ENCODE measurements at places on chromosomes 12 and 14.

DNA sequence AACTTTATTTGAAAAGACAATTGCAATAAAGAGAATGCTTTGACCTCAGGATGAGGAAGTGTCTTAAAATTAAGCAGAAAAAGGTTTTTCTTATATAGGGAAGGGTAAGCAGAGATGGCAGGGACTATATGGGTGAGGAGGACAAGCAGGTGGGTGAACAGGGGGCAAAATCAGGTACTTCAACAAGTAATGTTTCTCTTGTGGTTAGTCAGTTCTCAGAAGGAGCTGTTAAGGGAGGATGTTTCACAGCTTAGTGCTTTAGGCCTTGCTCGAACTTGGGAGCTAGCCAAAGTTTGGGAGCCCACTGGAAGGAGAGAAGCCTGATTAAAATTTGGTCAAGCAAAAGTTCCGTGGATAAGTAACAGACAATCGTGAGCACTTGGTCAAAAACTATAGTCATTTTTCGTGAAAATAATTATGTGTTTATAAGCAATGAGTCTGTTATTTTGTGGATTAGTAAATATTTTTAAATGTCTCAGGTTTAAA, 364.2 kb upstream of the TMPO start:
- DNase-seq = no peak

DNA sequence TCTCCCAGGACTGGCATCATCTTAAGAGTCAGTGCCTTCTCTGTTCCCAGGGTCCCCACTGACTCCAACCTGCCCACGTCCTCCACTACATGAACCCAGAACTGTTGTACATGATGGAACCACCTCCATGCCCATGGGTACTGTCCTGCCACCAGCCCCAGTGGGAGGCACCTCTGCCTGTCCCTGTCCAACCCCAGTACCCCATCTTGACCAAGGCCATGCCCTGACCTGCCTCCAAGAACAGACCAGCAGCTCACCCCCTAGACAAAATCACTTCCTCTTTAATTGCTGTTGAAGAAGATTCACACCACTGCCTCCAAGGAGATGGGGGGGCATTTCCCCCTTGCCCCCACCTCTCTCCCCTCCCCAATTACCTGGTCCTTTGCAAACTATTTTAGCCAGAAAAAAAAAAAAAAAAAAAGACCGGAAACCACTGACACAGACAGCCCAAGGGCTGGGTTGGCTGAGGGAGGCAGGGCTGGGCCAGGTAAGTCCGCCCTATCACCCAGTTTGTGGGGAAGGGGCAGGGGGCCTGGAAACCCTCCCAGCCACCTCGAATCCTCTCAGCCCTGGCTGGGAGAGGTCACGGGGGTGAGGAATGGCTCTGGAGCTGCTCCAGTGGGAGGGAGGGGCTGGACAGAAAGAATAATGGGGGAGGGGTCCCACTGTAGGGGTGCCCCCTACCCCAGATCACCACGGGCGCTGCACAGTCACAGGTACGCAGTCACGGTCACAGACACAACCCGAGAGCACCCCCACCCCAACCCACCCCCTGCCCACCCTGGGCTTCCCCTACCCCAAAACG, 13.4 kb downstream of the AGAP2 start:
- no peak for DNase-seq

DNA sequence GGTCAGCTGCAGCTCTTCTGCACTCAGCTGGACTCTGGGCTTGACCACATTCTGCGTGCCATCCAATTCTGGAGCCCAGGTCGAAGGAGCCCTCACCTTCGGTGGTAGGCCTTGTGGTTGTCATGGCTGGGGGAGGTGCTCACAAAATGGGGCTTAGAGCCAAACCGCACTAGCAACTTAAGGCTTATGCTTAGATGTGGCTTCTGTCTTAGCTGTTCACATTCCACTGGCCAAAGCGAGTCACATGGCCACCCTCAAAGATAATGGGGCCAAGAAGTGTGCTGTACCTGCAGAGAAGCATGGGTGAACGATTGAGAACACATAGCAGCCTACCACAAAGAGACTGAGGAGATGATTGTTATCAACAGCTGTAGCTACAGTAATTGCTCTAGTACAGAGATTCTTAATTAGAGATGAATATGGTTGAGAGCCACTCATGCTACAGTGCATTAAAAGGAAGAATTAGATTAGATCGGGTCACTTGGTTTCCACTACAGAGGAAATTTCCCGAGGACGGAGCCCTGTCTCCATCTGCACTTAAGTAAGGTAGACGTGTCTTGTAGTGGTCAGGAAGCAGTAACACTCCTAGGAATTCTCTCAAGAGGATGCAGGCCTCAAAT, 334.6 kb upstream of the FKBP4 start:
- DNase-seq = no peak

DNA sequence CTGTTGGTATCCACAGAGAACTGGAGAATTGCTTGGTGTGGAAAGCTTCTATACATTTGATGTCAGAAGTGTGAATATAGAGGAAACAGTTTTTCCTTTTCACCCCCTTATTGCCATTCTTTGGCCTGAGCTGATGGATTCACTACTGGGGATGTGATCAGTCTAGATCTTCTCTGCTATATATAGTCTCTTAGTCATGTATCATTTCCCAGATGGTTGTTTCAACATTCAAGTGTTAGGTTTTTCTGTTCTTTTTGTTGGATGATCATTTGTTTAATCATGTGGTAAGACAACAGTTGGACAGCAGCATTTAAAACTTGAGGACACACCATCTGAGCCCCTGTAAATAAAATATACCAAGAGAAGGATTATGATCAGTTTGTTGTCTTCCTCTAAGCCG, 29.6 kb downstream of the TMX1 start:
- DNase-seq = no peak

GRCh38 chr12:131527092-131527491, 183.8 kb upstream of the SFSWAP start:
- DNase-seq = no peak
